Activated T-helper 1 cell treated with anti-CD3 and anti-CD28 coated beads, Interleukin-12 subunit alpha, Interleukin-12 subunit beta, Interleukin-2, Interleukin-4 antibody, amounts not matched to agents 30 ng/mL and 10 ng/mL and 1 ng/mL, durations not matched to agents 14 hours and 24 hours and 36 hours (primary cell): ENCODE measurements at places on chromosomes 3 and 15.
A peak's percentile ranks its signal among the peaks of the same experiment; 100 is the strongest.

DNA sequence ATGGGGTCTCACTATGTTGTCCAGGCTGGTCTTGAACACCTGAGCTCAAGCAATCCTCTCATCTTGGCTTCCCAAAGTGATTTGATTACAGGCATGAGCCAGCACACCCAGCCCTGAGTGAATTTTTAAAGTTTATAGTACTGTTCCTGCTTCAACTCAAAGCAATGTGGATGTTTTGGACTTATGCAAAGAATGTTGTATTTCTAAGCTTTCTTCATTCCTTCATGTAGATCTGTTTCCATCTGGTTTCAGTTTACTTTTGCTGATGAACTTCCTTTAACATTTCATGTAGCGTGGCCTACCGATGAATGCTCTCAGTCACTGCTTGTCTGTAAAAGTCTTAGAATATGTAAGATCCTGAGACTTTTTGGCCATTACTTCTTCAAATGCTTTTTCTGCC lies 23.2 kb downstream of the NRG4 start:
- no peak overlapping the region for H3K27ac ChIP-seq
- no peaks in the 10 kb centered on the region for H3K4me1 ChIP-seq
- peaks cover 19% of the 10 kb centered on the region for H3K27me3 ChIP-seq
- no peaks in the 10 kb centered on the region for H3K36me3 ChIP-seq
- no peak for DNase-seq

DNA sequence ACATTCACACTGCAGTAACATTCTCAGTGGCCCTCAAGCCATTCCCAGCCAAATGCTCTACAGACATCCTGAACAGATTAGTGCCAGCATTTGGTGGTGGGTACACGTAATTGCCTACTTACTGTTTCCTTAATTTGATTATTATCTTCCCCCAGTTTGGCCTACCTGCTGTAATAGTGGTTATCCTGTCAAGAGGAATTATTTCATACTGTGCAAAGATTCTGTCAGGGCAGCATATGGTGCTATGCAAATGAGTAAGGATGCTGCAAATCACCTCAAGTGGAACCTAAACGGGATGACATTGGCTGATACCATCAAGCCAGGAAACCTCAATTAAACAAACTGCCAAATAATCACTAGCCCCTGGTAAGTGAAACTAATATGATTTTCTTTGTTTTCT lies 88.7 kb downstream of the SEMA6D start:
- no peaks in the 10 kb centered on the region for H3K36me3 ChIP-seq
- no peak for DNase-seq
- no peak overlapping the region for H3K27ac ChIP-seq
- peaks cover 9% of the 10 kb centered on the region for H3K27me3 ChIP-seq
- no peaks in the 10 kb centered on the region for H3K4me1 ChIP-seq

DNA sequence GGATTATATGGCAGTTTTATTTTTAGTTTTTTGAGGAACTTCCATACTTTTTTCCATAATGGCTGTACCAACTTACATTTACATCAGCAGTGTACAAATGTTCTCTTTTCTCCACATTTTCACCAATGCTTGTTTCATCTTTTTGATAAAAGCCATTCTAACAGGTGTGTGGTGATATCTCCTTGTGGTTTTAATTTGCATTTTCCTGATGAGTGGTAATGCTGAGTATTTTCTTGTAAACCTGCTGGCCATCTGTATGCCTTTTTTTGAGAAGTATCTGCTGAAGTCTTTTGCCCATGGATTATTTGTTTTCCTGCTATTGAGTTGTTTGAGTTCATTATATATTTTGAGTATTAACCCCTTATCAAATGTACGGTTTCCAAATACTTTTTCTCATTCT lies 50.6 kb downstream of the RPL39L start:
- peaks cover 11% of the 10 kb centered on the region for H3K27me3 ChIP-seq
- H3K4me3 ChIP-seq, result no peak overlapping the region
- H3K36me3 ChIP-seq, result peaks cover 15% of the 10 kb centered on the region
- H3K4me1 ChIP-seq, result peaks cover 8% of the 10 kb centered on the region
- no peak for DNase-seq

- no peaks in the 10 kb centered on the region for H3K4me1 ChIP-seq
- no peak within 1 kb of the TSS for H3K4me3 ChIP-seq
- H3K36me3 ChIP-seq, result no peaks in the 10 kb centered on the region
- H3K27ac ChIP-seq, result no peak within 1 kb of the TSS
- DNase-seq, result no peak
- H3K27me3 ChIP-seq, result peaks cover 40% of the 10 kb centered on the region
These were observed at the start of gene ALDH1L1 for GRCh38 chr3:126180477-126181397. ALDH1L1 (minus strand) TSS chr3:126180586; CDS start chr3:126160979, 19,607 bp downstream.

GRCh38 chr3:188667926-188668325 lies 503.8 kb upstream of the TPRG1 start:
- peaks cover 7% of the 10 kb centered on the region for H3K36me3 ChIP-seq
- DNase-seq, result no peak
- H3K27me3 ChIP-seq, result no peaks in the 10 kb centered on the region
- H3K4me3 ChIP-seq, result no peak overlapping the region
- peak overlapping the region; percentile 7 for H3K27ac ChIP-seq

DNA sequence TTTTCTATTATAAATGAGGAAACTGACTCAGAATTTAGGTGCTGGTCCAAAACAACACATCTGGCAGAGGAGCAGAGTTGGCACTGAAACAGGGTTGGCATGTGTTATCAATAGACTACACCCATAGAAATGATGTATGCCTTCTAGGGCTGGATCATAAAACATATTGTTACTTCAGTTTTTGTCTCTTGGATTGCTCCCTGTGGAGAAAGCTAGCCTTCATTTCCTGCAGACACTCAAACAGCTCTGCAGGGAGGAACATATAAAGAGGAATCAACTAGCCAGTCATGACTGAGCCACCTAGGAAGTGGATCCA lies 507 bp upstream of the MRPL3 start:
- DNase-seq, result no peak
- H3K4me3 ChIP-seq, result peak overlapping the region; percentile 100
- peaks cover 50% of the 10 kb centered on the region for H3K4me1 ChIP-seq
- H3K27me3 ChIP-seq, result peaks cover 7% of the 10 kb centered on the region
- H3K36me3 ChIP-seq, result peaks cover 30% of the 10 kb centered on the region
- peak overlapping the region; percentile 95 for H3K27ac ChIP-seq

DNA sequence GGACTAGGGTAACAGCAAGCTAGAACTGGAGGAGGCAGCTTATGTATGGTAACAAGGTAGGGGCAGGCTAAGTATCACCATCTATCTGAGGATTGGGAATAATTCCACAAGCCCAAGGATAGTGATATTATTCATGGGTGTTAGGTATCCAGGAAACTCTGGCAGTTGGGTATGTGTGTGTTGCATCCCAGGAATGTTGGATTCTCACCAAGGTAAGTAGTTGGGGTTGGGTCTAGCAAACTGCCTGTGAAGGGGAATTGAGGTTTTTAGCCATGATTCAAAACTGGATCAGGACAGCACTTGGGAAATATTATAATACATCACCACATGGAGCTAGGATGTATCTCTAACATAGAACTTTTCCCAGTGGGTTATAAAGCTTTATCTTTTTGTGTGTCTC lies 626.4 kb upstream of the GOLIM4 start:
- H3K36me3 ChIP-seq, result no peaks in the 10 kb centered on the region
- no peaks in the 10 kb centered on the region for H3K27me3 ChIP-seq
- DNase-seq, result no peak
- H3K27ac ChIP-seq, result no peak overlapping the region
- H3K4me3 ChIP-seq, result no peak overlapping the region
- no peaks in the 10 kb centered on the region for H3K4me1 ChIP-seq

DNA sequence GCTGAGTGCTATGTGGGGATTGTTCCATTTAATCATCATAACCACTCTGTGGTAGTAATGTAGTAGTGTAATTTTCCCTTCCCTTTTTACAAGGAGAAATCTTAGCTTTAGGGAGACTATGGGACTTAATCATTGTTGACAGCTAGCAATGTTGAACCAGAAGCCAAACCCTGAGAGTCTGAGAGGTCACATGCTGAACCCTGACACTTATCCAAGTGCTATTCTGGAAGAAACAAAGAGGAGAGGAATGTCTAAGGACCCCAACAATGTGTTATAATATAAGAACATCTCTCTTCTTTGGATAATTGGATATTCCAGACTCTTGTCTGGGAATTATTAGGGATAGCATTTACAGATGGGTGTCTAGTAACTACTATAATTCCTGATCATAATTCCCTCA lies 58.4 kb downstream of the GAP43 start:
- DNase-seq, result no peak
- no peak overlapping the region for H3K4me3 ChIP-seq
- H3K4me1 ChIP-seq, result no peaks in the 10 kb centered on the region
- peaks cover 20% of the 10 kb centered on the region for H3K27me3 ChIP-seq

DNA sequence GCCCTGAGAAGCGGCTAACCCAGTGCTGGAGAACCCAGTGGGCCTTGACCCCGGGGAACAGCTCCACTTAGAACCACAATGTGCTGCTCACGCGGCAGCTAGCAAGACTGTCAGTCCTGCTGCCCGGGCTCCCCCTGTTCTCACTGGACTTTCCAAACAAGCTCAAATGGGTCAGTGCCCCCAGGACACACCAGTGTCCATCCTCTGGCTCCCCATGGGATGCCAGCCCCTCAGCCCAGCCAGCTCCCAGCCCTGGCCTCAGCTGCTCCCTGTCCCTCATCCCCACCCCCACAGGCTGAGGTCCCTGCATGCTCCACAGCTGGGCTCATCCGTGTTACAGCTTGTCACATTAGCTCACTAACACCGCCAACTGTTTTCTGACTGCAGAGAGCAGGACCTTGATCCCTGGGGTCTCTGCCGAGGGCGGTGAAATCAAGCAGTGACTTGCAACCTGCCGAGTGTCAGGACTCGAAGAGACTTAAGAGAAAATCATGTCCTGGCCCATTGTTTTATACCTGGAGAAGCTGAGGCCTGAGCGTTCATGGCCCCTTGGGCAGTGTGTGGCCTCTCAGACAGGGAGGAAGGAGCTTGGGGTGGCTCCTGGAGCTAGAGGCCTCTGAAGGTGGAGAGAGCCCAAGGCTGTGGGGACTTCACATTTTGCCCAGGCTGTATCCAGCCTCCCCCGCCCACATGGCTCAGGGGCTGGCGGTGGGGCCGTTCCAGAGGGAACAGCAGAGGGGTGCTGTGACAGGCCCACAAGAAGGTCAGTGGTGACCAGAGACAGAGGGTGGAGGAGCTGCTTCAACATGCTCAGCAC lies 157.5 kb downstream of the MEGF11 start:
- no peak for DNase-seq
- no peak overlapping the region for H3K27ac ChIP-seq
- H3K27me3 ChIP-seq, result peaks cover 19% of the 10 kb centered on the region
- no peaks in the 10 kb centered on the region for H3K36me3 ChIP-seq
- H3K4me3 ChIP-seq, result no peak overlapping the region
- H3K4me1 ChIP-seq, result no peaks in the 10 kb centered on the region

- peaks cover 12% of the 10 kb centered on the region for H3K36me3 ChIP-seq
- H3K27ac ChIP-seq, result no peak overlapping the region
- H3K4me1 ChIP-seq, result peaks cover 37% of the 10 kb centered on the region
- H3K4me3 ChIP-seq, result no peak overlapping the region
These were observed 115.1 kb downstream of the LPP start for GRCh38 chr3:188269040-188269439.

DNA sequence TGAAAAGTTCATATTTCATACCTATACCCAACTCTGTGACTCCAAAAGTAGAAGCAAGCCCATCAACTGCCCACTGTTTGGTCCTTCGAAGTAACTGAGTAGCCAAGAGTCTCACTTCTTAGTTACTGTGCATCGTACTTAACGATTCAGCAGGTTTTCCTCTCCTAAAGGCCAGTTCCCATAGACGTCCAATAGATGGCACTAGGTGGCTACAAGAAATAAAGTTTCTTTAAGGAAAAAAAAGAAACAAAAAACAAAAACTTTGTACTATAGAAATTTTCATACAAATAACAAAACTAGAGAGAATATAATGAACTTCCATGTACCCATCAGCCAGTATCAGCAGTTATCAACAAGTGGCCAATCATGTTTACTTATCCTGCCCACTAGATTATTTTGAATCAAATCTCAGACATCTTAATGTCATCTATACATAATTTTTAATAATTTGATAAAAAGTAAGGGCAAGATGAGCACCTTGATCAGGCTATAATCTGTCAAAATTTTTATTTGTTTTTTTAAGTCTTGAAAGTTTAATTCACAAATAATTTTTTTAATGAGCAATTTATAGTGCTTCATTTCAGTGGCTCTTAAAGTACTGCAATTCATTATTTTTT lies 63.8 kb upstream of the ACP3 start:
- H3K4me3 ChIP-seq, result no peak overlapping the region
- no peaks in the 10 kb centered on the region for H3K36me3 ChIP-seq
- H3K4me1 ChIP-seq, result no peaks in the 10 kb centered on the region
- DNase-seq, result no peak
- H3K27ac ChIP-seq, result no peak overlapping the region
- H3K27me3 ChIP-seq, result peaks cover 5% of the 10 kb centered on the region

GRCh38 chr3:20280257-20280656 lies 94.3 kb upstream of the SGO1 start:
- peak overlapping the region; percentile 26 for H3K4me3 ChIP-seq
- H3K27ac ChIP-seq, result peak overlapping the region; percentile 26
- H3K27me3 ChIP-seq, result peaks cover 11% of the 10 kb centered on the region
- no peak for DNase-seq

- H3K36me3 ChIP-seq, result peaks cover 5% of the 10 kb centered on the region
- no peaks in the 10 kb centered on the region for H3K27me3 ChIP-seq
- H3K4me1 ChIP-seq, result peaks cover 43% of the 10 kb centered on the region
- DNase-seq, result no peak
- H3K27ac ChIP-seq, result no peak overlapping the region
These were observed 17.4 kb downstream of the GPR160 start for GRCh38 chr3:170055209-170055608.

DNA sequence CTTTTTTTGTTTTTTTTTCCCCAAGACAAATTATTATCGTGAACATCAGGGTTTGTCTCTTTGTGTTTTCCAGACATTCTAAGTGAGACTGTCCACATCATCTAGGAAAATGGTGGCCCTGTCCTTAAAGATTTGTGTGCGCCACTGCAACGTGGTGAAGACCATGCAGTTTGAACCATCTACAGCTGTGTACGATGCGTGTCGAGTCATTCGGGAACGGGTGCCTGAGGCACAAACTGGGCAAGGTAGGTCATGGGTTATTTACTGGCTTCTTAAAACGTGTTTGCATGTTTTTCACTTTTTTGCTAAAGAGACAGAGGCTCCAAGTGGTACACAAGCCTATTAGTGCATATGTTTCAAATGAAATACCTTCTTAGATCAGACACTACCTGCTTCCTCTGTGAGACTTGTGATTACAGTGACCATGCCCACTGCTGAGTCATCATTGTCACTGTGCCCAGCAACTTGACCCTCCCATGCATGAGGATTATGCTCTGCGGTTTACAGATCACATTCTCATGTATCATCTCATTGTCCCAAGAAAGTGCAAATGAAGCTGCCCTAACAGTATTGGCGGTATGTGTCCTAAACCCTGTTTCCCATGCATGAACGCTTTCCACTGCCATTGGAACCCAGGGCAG lies 395.2 kb upstream of the TPM1 start:
- peaks cover 2% of the 10 kb centered on the region for H3K27me3 ChIP-seq
- no peaks in the 10 kb centered on the region for H3K36me3 ChIP-seq
- no peak overlapping the region for H3K4me3 ChIP-seq
- no peak for DNase-seq

- H3K27me3 ChIP-seq, result no peaks in the 10 kb centered on the region
- H3K27ac ChIP-seq, result no peak overlapping the region
- no peaks in the 10 kb centered on the region for H3K4me1 ChIP-seq
- no peak overlapping the region for H3K4me3 ChIP-seq
These were observed 42.1 kb downstream of the SEMA3G start for GRCh38 chr3:52402706-52403270.
